ENCODE measurements at places on chromosomes 3 and 15.

DNA sequence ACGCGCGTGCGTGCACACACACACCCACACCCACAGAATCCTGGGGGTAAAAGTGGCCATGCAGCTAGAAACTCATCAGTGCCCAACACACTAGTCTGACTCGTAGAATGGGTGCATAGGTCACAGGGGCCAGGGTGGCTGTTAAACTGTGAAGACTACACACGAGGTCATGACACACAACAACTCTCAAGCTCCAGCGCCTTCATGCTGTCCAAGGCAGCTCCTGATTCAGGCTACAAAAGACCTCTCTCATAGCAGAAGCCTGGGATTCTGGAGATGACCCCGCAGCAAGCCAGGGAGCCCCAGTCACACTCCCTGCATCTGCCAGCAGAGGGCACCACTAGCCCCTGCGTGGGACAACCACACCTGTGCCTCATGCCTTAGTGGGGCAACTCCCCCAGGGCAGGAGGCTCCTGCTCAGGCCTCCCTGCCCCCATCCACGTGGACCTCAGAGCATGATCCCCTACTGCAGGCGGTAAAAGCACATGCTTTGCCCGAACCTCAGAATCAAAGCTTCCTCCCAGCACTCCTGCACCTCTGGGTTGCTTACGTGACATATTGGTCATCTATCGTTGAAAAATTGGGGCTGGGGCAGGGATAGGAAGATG is 93.1 kb downstream of the LRIG1 start:
- peak; percentile 93 for DNase-seq

- no peak for DNase-seq
Measured at GRCh38 chr3:186828340-186828739, 14.2 kb upstream of the ADIPOQ start.

GRCh38 chr15:52657338-52657737 is 21.9 kb downstream of the ATOSA start:
- no peak for DNase-seq

DNA sequence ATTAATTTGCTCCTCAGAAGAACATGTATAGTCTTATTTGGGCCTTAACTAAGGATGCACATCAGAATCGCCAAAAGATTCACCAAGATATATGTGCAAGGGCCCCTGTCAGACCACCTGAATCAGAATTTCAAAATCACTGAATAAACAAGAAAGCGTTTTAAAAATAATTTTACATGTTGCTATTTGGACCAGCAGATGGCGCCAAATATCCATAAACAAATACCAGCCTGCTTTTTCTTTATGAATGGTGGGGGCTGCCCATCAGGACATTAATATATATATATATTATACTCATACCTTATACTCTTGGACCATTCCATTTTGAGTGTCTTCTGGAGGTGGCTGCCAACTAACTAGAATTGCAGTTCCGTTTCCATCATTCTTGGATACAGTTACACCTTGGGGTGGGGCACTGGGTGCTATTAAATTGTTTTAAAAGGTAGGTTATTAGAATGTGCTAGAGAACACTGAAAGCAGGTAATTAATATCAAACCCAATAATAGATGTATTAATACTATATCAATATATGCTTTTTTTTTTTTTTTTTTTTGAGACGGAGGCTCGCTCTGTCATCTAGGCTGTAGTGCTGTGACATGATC is 1108.3 kb downstream of the ROBO1 start:
- no peak for DNase-seq

DNA sequence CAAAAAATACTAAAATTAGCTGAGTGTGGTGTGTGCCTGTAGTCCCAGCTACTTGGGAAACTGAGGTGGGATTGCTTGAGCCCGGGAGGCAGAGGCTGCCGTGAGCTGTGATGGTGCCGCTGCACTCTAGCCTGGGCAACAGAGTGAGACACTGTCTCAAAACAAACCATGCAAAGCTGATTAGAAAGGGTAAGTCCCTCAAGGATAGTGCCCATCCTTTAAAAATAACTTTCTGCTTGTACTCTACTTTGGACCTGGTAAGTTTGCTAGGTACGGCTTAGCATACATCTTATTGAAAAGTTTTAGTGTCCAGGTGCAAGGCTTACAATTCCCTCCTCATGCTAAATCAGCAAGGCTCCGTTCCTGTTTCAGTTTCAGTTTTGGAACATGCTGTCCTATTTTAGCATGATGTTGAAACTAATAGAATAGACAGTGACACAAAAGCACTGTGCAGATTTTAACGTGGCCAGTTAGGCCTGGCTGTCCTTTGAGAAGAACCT is 21.4 kb downstream of the FEM1B start:
- DNase-seq, result no peak

- DNase-seq, result no peak
Measured at GRCh38 chr3:169303660-169304059, 359.9 kb downstream of the MECOM start.

DNA sequence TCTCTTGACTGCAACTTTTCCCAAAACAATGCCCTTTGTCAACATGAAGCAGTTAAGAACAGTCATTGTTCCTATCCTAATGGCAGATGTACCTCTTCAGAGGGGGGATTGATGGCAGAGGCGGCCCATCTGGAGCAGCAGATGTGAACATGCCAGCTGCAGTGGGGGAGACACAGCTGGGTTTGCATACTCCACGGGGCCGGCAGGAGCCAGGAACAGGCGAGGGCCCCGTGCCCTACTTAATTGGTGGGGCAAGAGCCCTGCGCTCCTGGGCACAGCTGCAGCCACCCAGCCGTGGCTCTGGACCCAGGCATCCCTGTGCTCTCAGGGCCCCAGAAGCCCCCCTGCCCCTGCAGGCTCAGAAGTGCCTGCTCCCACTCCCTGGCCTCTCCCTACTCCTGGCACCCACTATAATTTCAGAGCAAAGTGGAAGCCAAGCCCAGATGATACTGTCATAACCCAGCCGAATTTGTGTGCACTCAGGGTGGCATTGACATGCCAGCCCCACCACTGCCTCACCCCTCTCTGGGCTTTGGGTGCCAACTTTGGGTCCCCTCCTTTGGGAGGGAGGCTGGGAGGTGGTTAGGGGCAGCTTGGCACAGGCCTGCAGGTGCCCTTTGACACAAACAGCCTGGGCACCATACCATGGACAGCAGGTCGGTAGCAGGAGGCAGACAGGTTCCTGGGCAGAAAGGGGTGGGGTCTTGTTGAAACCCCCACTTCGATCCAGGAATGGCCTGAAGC is 34.6 kb downstream of the ROPN1B start:
- DNase-seq, result no peak

DNA sequence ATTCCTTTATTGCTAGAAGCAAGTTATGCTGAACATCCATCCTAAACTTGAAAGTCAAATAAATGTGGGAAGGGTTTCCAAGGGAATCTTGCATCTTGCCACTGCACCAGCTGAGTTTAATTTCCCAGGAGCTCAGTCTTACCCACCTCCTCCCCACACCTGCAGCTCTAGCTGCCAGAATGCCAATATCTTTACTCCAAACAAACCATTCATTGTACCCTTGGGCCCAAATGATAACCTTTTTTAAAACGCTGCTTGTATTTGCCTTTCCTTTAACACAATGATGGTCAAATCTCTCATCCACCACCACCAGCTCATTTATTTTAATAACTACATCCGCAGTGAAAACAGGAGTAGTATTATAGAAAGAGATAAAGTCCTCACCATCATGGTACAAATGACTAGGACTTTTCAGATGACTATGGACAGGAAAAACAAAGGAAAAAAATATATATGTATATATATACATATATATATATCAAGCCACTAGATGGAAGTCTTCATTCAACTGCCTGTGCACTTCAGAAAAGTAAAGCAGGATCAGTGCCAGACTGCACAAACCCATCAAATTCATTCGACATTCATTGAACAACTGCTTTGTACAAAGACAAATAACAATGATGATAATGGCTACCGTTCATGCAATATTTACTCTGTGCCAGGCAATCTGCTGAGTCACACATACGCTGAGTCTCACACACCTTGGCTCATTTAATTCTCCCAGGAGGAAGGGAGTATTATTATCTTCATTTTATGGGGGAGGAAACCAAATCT is 44.0 kb downstream of the BFSP2 start:
- no peak for DNase-seq

DNA sequence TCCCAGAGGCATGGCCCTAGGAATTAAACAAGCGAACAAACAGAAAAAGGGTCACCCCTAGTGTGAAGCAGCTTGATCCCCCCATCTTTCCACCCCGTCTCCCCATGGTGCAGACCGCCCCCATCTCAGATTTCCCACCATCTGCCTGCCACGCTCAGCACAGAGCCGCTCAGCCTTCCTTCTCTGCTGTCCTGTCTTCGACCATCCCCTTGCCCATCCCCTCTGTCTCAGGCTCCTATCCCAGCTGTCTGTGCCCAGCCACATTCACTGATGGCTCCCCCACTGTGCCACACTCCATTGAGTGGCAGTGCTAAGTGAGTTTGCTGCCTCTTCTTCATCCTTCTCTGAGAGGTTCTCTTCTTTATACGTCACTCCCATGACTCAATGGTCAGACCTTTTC is 11.7 kb upstream of the BTBD1 start:
- DNase-seq, result no peak

DNA sequence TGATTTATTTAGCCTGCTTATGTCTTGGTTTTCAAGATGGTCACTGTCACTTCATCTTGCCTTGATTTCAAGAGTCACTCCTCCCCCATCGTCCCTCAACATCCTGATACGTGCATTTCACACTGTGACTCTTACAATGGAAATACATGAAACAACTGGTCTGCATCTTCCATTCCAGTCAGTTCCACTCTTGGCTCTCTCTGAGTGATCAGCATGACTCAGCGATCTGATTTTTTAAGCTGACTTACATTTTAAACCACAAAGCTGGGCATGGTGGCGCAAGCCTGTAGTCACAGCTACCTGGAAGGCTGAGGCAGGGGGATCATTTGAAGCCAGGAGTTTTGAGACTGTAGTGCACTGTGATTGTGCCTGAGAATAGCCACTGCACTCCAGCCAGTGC is 271.2 kb upstream of the ROPN1 start:
- no peak for DNase-seq

DNA sequence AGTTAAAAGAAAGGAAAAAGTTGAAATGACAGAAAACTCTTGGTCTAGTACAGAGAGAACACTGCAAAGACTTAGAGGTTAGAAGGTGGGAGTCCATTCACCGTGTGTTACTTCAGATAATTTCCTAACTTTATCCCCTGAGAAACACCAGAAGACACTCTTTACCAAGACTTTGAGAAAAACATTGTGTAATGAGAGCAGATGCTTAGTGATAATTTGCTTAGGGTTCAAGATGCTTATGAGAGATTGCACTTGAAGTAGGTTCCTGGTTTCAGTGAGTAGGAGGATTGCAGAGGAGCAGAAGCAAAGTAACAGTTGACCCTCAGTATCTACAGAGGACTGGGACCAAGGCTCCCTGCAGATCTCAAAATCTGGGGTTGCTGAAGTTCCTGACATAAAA is 594.1 kb downstream of the NR2F2 start:
- no peak for DNase-seq

DNA sequence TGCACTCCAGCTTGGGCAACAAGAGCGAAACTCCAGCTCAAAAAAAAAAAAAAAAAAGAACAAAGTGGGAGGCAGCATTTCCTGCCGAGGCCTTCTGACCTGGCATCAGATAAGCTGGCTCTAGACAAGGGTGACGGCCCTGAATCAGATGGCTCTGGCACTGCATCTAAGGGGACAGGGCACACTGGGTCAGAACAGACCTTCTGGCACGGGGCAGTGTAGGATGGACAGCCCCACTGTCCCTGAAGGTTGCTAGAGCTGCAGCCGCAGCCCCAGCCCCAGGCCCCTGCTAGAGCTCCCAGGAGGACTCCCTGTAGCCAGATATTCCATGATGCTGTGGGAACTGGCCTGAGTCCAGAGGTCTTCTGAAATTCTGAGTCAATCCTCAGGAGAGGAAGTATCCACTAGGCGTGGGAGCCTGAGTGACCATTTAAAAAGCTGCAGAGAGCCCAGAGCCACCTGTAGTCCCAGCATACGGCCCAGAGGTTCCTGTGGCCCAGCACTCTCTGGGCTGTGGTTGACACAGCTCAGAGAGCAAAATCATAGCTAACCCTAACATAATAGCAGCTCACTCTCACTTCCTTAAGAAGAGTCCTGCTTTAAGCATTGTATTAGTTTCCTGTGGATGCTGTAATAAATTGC is 69.2 kb upstream of the MFGE8 start:
- DNase-seq, result peak; percentile 31

GRCh38 chr3:139627759-139628158 is 50.0 kb downstream of the NMNAT3 start:
- no peak for DNase-seq

GRCh38 chr3:134965865-134966481 is 170.9 kb downstream of the EPHB1 start:
- DNase-seq, result no peak

- DNase-seq, result no peak
Measured at GRCh38 chr3:125098611-125099291, 43.0 kb upstream of the HEG1 start.

All from iPS-NIHi11 (cell line).